ENCODE measurements at places on chromosomes 5 and 9.

DNA sequence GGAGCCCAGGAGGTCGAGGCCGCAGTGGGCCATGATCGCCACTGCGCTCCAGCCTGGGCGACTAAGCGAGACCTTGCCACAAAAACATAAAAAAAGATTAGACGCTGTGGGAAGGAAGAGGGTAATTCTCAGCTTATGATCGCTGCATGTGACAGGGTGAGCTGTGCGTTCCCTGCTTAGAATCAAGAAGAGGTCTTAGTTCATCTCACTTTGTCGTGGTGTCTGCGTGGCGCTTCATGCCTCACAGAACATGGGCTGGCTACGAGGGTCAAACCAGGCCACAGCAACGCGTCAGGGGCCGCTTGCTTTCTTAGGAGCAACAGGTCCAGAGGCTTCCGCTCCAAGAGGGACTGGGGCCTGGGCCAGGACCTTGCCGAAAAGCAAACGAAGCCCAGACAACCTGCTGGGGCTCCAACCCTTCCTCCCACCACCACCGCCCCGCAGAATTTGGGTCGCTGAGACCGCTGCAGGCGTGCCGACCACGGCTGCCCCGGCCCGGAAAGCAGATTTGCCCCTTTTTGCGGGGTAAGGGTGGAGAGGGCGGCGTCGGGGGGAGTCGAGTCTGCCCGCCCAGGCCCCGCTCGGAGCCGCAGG lies 10.0 kb upstream of the GRIN1 start:
- DNase-seq: no peak

DNA sequence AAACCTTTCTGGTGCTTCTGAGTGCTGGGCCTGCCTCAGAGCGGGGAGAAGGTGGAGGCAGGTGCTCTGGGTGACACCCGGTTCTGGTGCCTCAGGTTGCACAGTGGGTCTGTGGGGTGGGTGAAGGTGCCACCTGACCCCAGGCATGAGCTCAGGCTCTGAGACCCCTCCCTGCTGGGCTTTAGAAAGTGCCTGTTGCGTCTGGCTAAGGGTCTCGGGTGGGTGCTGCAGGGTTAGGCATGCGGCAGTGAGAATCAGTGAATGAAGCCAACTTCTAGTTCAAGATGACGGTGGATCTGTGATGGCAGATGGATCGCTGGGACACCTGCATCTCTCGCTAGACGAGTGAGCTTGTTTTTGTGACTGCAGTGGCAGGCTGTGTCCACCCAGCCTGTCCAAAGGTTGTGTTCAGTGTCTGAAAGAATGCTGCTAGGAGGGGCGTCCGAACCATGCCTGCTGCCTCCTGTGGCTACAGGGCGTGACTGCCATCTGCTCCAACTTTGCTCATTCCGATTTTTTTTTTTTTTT lies 5.0 kb downstream of the SQSTM1 start:
- no peak for DNase-seq

DNA sequence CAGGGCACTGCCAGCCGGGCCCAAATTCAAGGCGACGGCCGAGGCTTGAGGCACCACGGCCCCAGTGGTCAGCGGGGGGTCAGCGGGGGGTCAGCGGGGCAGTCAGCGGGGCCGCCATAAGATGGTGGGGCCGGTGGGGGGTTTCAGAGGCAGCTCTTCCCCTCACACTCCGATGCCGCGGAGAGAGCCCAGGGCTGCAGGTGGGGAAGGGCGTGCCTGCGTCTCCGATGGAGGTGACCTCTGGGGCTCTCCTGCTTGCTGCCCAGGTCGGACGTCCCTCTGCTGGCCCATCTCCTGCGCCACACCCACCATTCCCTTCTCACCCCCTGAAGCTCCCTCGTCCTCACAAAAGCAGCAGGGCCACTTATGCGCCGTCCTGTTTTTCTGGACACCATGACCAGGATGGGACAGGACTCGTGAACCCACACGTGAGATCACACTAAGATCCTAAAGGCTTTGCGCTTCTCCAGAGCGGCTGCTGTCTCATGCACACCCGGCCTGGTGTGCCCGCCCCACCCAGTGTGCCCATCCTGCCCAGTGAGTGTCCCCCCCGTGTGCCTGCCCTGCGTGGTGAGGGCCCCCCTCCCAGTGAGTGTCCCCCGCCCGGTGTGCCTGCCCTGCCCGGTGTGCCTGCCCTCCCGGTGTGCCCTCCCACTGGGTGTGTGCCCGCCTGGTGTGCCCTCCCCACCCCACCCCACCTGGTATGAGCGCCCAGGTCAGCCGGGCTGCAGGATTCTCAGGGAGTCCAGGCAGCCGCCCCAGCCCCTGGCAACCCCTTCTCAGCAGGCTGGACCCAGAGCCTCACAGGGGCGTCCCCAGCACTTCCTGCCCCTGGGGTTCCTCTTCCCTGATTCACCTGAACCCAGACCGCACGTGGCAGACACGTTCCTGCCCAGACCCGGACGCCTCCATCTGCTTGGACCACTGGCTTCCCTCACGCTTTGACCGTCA lies 48.7 kb upstream of the NKD2 start:
- DNase-seq: no peak

DNA sequence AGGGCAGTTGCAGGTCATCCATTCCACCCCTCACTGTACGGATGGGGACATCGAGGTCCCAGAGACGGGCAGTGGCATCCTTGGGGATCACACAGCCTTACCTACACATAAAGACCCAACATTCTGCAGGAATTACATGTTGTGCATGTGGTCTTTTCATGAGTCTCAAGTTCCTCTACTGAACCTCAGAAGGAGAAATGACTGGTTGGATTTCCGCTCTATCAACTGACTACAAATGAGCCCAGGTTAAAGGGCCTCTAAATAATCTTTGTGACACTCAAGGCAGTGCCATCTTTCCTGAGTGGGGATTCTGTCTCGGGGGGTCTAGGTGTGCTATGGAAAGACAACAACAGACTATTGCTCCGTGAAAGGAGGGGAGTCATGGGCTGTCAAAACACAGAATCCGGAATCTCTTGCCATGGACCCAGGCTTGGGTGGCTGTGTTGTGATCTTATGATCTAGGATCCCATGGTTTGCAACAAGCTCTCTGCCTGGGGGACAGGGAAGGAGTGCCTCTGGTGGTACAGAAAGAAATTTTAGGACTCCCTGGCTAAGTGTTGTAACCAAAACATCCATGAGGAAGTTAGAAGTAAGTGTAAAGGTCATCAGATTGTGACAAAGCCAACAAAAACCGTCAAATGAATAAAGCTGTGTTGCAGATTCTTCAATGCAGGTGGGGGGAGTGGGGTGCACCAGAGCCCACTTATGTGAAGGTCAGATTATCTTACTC lies 1.9 kb upstream of the SLC31A2 start:
- DNase-seq: no peak
